Purkinje cell (primary cell): ENCODE measurements at places on chromosomes 3 and 15. TPM values are rescaled to one million over a fixed set of nuclear protein-coding genes. Genes with fewer than 3 reads are reported as not detected.

Gene GXYLT2
- polyA plus RNA-seq, result 0.42 and 0.69 TPM in 2 replicates

Gene IGSF10
- polyA plus RNA-seq, result not detected in 2 replicates

Gene DIS3L
- 21.0 and 27.0 TPM in 2 replicates for polyA plus RNA-seq

Gene CORO2B
- 139 and 184 TPM in 2 replicates for polyA plus RNA-seq

Gene PLXND1
- 0.67 and 0.83 TPM in 2 replicates for polyA plus RNA-seq

Gene ANKRD34C
- 4.0 and 5.0 TPM in 2 replicates for polyA plus RNA-seq

Gene PRTG
- polyA plus RNA-seq, result 1.3 and 1.7 TPM in 2 replicates

Gene NOX5
- 0.05 TPM in 1 of 2 replicates, not detected in the other for polyA plus RNA-seq

Gene NR1I2
- 0.31 TPM in 1 of 2 replicates, not detected in the other for polyA plus RNA-seq

Gene SHC4
- polyA plus RNA-seq, result 0.06 and 2.9 TPM in 2 replicates

Gene RNF7
- polyA plus RNA-seq, result 206 and 233 TPM in 2 replicates

Gene GP5
- polyA plus RNA-seq, result not detected in 2 replicates

Gene GPR15
- not detected in 2 replicates for polyA plus RNA-seq

Gene PLA2G4E
- polyA plus RNA-seq, result 0.07 and 0.13 TPM in 2 replicates

Gene SOX14
- not detected in 2 replicates for polyA plus RNA-seq

Gene DGKG
- polyA plus RNA-seq, result 66.0 and 73.5 TPM in 2 replicates

Gene FBLN2
- 1.2 and 2.0 TPM in 2 replicates for polyA plus RNA-seq

Gene OR5K2
- not detected in 2 replicates for polyA plus RNA-seq

Gene ARL13B
- polyA plus RNA-seq, result 3.1 and 5.6 TPM in 2 replicates

Gene SNX22
- 1.1 and 1.7 TPM in 2 replicates for polyA plus RNA-seq

Gene FILIP1L
- polyA plus RNA-seq, result 2.6 TPM in 1 of 2 replicates, not detected in the other

Gene SAXO2
- 5.5 and 6.4 TPM in 2 replicates for polyA plus RNA-seq

Gene FURIN
- polyA plus RNA-seq, result 3.5 and 4.7 TPM in 2 replicates

Gene SCN5A
- not detected in 2 replicates for polyA plus RNA-seq
